ENCODE measurements at places on chromosomes 11 and 22.

- DNase-seq = no peak
These were observed 36.3 kb upstream of the LYVE1 start for GRCh38 chr11:10604798-10605197.

- no peak for DNase-seq
These were observed 129.6 kb downstream of the SLC17A6 start for GRCh38 chr11:22467741-22468140.

DNA sequence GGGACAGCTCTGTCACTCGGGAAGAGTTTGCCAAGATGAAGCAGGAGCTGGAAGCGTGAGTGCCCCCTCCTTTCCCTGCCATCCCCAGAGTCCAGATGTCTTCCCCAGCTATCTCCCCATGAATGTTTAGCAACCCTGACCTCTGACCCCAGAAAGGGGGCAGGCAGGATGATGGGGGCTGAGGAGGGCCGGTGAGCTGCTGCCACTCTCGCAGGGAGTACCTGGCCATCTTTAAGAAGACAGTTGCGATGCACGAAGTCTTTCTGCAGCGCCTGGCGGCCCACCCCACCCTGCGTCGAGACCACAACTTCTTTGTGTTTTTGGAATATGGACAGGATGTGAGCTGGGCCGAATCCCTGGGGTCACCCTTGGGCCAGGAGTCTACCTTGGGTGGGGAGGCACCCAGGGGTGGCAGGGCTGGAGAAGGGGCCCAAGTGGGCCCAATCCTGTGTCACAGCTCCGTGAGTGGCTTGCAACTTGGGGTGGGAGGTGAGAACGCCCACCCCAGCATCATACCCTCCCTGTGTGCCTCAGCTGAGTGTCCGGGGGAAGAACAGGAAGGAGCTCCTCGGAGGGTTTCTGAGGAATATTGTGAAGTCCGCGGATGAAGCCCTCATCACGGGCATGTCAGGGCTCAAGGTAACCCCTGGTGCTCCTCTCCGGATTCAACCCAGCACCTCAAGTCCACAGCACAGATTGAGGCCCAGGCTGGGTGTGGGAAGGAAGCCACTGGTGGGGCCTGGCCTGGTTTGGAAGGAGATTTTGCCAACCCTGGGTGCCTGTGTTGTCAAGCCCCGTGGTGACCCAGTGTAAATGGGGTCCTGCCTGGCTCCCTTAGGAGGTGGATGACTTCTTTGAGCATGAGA is 7.5 kb downstream of the CFL1 start:
- DNase-seq = no peak

DNA sequence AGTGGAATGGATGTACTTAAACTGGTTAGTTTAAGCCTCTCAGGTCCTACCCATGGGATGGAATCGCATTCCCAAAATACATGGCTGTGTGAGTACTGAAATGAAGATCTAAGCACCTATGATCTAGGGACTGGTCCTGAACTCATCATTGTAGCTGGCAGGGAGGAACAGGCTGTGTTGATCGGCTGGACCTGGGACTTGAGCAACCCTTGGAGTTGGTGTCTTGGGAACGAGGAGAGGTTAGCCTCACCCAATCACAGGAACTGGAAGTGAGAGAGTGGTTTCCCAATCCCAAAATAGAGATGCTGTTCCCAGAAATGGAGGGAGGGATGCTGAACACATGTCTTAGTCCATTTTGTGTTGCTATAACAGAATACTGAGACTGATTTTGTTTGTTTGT is 16.4 kb upstream of the ASCC2 start:
- DNase-seq = no peak

DNA sequence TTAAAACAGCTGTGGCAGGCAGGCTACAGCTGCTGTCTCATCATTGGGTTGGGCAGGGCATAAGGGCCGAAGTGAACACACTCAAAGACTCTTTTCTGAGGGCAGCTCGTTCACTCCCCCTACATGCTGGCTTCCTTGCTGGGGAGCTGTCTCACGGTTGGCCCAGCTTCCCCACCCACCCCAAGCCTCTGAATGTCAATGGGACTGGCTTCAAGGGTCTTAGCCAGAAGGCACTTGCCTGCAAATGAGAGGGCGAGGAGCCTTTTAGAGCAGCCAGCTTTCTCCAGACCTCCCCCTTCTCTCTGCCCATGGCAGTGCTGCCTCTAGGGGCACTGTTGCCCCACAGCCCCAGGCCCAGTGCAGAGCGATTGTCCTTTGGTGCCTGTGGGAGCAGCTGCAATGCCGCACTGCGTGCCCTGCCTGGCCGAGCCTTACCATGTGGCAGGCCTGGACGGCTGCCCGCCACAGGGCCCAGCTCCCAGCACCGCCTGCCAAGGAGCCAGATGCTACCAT is 94.7 kb upstream of the RASSF10 start:
- no peak for DNase-seq

GRCh38 chr11:118953265-118953664 is 2.8 kb upstream of the UPK2 start:
- no peak for DNase-seq

DNA sequence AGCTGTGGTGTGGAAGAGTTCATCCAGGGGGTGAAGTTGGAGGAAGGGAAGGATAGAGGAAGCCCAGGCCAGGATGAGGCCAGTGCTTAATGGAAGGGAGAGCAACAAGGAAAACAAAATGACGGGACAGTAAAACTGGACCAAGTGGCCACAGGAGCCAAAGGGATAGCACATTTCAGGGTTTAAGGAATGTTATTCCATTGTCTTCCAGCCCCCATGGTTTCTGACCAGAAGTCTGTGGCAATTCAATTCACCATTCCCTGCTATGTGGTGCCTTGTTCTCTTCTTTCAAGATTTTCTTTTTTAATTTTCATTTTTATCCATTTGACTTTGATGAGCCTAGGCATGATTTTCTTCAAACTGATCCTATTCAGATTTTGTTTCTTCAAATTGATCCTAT is 22.5 kb downstream of the IGF2 start:
- no peak for DNase-seq

DNA sequence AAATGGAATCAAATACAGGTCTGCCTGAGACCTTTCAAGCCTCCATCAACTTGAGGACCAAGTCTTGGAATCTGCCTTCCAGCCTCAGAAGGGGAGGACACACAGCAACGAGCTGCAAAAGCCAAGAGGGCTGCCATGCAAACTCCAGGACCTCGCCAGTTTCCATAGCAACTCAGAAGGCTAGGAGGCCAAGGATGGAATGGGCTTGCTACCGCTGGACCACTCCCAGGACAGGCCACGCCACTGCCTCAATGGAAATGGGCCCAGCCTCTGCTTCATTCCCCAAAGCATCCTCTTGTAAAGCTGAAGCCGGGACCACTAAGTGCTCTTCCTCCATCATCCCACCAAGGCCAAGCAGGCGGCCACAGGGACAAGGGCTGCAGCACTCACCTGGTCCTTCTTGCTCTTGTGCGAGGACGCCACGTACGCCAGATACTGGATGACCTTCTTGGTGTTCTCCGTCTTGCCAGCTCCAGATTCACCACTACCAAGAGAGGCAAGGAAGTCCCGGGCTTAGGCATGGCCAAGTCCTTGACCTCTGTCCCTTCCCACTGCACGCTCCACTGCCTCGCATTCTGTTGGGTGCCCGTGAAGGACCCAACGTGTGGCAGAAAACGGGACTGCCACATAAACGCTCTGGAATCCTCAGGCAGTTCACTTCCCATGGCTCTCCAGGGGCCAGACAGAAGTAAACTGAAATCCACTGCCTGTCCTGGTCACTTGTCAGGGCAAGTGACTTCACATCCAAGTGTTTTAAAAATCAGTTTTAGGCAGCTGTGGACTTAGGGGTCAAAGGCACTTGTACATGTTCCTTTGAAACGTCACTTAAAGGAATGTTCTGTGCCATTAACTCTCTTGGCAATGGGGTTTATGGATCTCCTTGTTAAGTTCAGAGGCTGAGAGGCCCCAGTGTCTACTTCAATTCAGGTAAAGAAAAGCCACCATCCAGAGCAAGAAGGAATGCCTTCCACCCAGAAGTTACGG is 61.3 kb downstream of the MYH9 start:
- no peak for DNase-seq

- DNase-seq = no peak
These were observed 115.4 kb downstream of the ZBTB16 start for GRCh38 chr11:114174712-114175495.

DNA sequence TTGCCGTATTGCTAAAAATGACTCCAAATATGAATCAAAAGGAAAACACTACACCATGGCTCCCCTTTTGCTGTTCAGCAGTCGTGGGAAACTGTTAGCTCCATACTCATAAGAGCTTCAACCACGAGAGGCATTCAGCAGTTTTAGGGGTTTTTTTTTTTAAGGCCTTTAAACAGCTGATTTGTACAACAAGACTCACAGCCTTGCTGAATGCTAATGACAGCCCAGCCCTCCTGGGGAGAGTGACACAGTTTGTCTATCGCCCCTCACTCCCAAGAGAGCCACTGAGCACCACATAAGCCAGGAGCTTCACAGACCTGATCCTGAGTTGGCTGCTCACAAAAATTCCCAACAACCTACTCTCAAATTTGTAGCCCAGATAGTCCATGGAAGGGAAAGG is 32.4 kb downstream of the GALNT18 start:
- DNase-seq = no peak

GRCh38 chr22:42645341-42645937 is 3.8 kb downstream of the CYB5R3 start:
- no peak for DNase-seq

GRCh38 chr11:67504950-67505581 is at the start of gene PITPNM1:
Gene PITPNM1 (minus strand): TSS chr11:67505363. CDS start chr11:67504180, 1,183 bp downstream.
- peak; percentile 74 for DNase-seq

DNA sequence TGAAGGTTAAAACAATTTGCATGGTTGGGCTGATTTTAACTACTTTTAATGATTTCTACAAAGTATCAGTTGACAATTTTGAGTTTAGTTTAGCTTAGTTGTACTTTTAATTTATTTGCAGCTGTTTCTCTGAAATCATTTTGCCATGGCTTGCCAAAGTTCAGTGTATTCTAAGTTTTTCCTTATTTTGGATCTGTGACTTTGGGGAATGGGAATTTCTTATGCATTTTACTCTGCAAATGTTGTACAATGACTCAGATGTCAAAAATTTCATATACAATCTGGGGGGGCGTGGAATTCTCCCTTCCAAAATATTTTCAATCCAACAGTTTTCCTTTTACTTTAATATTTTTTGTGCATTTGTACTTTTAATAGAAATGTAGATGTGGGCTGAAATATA is 8.9 kb upstream of the DCHS1 start:
- DNase-seq = no peak

- no peak for DNase-seq
These were observed 158.8 kb downstream of the CACNA1I start for GRCh38 chr22:39729141-39729934.

- no peak for DNase-seq
These were observed 205.7 kb downstream of the SNX19 start for GRCh38 chr11:130710497-130711012.

DNA sequence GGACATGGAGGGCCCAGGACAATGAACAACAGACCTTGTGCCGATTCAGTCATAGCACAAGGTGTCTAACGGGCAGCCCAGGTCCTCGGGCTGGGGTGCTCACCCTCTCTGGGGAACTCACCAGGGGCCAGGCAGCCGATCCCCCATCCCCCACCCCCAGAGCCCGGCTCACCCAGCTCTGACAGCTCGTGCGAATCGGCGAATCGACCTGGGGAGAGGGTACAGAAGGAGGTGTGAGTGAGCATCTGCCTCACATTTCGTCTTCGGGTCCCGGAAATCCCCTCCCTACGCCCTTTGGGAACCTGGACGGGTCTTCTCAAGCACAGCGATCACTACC is 423 bp downstream of the PEX16 start:
- no peak for DNase-seq

- DNase-seq = no peak
These were observed 67.4 kb upstream of the B3GAT1 start for GRCh38 chr11:134479206-134480135.

DNA sequence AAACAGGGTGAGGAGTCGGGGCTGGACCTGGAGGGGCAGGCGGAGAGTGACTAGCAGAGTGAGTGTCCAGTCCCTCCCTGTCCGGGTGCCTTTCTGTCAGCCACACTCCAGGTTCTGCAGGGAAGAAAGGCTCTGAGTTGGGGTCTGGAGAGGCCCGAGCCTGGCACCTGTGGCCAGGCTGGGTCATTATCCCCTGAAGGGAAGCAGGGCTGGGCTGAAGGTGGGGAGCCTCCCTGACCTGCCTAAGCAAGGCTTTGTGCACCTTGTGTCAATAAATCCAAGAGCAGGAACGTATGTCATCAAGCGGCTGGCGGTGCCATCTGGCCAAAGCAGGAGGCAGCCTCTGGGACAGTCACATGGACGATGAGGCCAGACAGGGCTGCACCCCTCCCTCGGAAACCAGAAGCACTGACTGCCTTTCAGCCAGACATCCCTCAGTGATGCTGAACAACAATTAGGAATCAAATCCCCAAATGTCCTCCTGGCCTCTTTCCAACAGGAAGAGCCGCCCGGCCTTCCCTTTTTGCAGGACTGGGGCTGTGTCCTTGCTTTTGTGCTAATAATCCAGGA is 73.9 kb upstream of the FGF3 start:
- DNase-seq = no peak

- no peak for DNase-seq
These were observed 912.8 kb downstream of the DLG2 start for GRCh38 chr11:84714316-84714780.

GRCh38 chr22:36197514-36198146 is 4.0 kb downstream of the APOL4 start:
- DNase-seq = no peak

GRCh38 chr11:34558673-34559072 is 45.1 kb upstream of the ELF5 start:
- no peak for DNase-seq

DNA sequence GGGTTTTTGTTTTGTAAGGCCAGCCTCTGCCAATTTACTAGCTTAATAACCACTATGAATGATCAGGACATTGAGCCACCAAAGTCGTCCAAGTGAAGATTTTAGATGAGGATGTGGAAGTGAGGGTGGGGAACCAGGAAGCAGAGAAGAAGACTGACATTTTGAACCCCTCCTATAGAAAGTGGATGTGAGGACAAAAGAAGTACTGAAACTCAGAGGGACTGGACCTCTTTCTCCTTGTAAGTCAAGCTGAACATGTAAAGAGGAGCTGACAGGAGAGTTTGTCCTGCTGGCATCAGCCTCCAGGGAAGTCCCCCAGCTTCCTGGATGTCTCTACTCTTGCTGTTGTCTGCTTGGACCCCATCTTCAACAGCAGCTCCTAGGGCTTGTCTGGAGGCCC is 338.2 kb upstream of the NCAM1 start:
- DNase-seq = no peak

- DNase-seq = no peak
These were observed 32.0 kb downstream of the SCUBE2 start for GRCh38 chr11:9059406-9059805.

DNA sequence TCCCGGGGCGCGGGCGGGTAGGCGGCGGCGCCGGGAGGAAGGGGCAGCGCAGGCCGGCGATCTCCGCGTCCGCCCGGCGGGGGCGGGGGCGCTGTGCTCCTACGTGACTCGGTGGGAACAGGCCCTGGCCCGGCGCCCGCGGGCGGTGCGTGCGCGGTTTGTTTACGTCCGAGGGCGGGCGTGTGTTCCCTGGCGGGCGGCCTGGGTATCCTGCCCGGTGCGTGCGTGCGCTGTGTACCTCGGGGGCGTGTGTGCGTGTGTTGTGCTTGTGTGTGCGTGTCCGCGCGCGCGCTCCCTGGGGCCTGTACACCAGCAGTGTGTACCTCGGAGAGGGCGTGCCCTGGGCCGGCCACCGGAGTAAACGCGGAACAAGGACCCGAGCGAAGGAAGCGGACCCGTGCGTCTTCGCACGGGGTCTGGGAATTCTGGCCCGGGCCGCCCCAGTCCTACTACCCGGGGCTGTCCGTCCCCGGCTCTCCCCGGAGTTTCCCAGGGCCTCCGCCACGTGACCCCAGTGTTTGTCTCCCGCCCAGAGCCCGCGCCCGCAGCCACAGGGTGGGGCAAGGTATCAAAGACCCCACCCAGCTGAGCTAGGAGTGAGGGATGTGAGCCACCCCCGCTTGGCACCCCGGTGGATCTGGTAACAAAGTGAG is 769 bp downstream of the MAFF start:
- peak; percentile 68 for DNase-seq

GRCh38 chr11:86314636-86315035 is 12.6 kb downstream of the HIKESHI start:
- no peak for DNase-seq
